ENCODE measurements at places on chromosomes 4 and X.

- no peak for DNase-seq
Observed at GRCh38 chrX:118825227-118825626, 1.6 kb downstream of the ZCCHC12 start.

GRCh38 chr4:95572304-95572991 lies 23.7 kb upstream of the UNC5C start:
- DNase-seq: no peak

DNA sequence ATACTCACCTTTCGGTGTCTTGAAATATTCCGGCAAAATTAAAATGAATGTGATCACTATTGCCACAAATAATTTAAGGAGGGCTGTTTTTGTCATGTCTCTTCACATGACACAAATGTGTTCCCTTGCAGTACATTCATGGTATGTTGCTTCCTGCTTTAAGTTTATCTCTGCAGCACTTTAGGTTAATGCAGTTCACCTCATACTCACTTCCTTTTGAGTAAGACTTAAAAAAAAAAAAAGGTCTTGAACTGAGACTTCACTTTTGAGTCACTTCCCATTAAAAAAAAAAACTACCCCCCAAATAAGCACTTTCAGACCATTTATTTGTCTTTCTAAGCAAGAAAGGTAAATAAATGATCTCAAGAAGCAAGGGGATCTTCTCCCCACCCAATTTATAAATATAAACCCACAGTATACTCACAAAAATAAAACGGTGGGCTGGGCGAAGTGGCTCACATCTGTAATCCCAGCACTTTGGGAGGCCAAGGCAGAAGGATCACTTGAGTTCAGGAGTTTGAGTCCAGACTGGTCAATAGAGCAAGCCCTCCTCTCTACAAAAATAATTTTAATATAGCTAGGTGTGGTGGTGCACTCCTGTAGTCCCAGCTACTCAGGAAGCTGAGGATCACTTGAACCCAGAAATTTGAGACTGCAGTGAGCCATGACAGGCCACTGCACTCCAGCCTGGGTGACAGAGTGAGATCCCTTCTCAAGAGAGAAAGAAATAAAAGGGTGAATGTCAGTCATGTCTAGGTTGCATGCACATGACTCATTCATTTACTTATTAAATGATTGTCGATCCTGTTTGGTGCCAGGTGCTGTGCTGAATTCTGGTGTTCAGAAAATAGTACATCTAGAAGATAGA lies at the start of gene TMEM156:
Gene TMEM156 (minus strand): TSS at position 192 of the 868 bp plus-strand sequence. CDS start 96 bp downstream, at position 96.
- no peak for DNase-seq

GRCh38 chr4:64538219-64538618 lies 129.0 kb upstream of the TECRL start:
- DNase-seq: no peak

- DNase-seq: no peak
Observed at GRCh38 chr4:54281054-54281766, 52.1 kb downstream of the PDGFRA start.

DNA sequence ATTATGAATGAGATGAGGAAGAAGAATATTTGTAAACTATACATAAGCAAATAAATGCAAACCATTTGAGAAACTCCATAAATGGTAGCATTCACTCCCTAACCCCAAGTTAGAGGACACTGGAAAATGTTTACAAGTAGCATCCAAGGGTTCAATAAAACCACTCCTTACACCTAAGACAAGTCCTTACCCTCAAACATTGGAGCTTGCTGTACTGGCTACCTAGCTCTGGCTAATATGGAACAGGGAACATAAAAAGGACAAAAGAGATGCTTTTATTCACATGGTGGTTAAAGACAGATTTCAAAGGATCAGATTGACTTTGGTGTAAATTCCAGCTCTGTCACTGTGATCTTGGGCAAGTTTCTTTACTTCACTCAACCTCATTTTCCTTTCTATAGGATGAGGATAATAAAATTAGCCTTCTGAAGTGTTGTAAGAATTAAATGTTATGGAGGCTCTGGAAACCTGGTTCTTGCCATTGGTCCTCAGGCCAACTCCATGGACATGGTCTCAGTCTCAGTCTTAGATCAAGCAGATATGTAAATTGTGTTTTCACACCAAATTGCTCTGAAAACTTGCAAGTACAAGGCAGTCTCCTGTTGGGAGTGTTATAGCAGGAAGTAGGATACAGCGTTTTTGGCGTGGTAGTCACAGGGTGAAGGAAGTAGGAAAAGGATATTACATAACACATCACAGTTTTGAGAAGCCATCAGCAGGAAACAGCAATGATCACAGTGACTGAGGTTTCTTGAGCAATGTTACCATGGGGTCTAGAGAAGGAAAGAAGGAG lies 3.3 kb downstream of the CXCL1 start:
- DNase-seq: no peak

DNA sequence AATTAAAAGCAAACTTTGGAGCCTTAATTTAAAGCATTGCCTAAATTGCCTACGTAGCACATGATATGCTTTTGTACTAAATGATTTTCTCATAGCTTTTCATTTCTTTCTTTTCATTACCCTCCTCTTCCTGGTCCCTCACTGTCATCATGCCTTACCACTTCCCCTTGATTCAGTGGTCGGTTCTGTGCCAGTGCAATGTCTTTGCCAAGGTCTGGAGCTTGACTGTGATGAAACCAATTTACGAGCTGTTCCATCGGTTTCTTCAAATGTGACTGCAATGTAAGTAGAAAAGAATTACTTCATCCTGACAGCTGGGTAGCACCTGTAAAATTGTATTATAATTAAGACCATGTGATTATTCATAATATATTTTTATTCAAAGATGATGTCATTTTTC lies 72.5 kb downstream of the C4orf46 start:
- no peak for DNase-seq

GRCh38 chr4:2417226-2417764 lies 1.1 kb downstream of the ZFYVE28 start:
- DNase-seq: no peak

- no peak for DNase-seq
Observed at GRCh38 chr4:88940506-88940905, 116.5 kb downstream of the FAM13A start.

DNA sequence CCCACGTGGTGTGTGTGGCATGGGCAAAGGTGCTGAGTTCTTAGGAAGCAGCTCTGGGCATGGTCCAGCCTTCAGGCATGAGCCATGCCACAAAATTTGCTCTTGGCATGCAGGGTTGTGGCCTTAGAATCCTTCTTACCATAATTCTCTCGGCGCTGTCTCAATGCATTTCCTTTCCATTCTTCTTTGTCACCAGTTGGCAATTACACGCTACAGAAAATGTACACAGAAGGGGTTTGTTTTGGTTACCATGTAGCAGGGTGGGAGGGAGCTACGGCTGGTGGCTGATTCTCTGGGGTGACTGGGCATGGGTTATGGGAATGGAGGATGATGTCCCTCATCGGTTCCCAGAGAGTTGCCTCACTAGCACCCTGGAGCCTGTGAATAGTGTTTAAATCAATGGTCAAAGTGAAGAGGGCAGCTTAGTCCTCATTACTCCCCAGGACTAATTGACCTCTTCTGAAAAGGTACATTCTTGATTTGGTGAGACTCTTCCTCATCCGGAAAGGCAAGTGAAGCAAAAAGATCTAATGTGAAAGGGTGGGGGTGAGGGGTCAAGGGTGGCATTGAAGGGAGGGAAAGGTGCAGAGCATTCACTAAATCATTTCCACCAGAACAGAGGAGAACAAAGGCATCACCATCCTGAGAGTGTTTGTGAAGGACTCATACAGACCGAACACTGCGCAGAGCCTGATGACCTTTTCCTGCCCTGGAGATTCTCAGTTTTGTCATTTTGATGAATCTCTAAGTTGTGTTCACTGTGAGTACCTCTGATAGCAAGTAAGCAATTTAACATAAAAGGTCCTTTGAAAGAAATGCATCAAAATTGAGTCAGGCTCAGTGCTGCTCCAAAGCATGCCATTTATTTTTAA lies 199.8 kb upstream of the SFRP2 start:
- DNase-seq: no peak

DNA sequence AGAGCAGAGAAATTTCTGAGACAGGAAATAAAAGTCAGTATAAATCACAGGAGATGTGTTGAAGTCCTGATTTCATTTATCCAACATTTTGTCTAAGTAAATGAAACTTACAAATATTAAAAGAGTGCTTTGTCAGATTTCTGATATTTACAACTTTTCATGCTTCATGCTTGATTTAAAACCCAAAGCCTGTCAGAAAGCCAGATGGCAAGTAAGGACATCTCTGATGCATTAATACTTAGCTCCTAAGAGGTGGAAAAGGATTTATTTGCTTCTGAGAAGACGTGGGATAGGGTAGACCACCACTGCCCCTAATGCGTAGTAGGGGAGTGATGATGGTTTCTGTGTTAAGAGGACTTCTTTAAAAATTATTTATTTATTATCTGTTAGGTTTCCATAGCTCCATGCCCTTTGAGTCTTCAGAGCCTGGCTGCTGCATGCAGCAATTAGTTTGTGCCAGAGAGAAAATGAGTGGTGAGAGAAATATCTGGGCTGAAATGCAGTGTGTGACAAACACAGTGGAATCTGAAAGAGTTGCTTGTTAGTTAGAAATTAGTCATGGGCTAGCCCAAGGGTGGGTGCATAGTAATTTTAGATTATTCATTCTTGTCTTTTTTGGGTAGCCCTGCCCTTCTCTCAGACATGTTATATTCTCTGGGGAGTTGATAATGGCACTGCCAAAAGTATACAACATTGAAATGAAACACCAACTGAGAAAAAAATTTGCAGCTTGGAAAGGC lies 333.8 kb downstream of the C4orf33 start:
- DNase-seq: no peak

- DNase-seq: no peak
Observed at GRCh38 chr4:31086756-31087330, 366.7 kb downstream of the PCDH7 start.

DNA sequence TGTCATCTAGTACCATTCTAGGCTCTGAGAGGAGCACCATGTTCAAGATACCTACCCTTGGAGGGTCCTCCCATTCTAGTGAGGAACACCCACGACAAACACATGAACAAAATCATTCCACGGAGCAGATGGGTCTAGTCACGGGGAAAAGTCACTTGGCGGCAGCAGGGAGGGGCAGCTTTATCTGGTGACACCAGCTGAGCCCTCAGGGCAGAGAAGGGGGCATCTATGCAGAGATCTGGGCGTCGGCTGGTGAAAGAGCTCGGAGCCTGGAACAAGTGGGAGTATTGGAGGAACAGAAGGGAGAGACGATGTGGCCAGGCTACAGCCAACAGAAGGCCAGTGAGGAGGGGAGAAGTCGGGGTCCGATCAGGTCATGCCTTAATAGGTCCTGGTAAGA lies 11.9 kb upstream of the PDHA1 start:
- DNase-seq: no peak

- DNase-seq: no peak
Observed at GRCh38 chrX:42746606-42747005, 31.4 kb downstream of the PPP1R2C start.

DNA sequence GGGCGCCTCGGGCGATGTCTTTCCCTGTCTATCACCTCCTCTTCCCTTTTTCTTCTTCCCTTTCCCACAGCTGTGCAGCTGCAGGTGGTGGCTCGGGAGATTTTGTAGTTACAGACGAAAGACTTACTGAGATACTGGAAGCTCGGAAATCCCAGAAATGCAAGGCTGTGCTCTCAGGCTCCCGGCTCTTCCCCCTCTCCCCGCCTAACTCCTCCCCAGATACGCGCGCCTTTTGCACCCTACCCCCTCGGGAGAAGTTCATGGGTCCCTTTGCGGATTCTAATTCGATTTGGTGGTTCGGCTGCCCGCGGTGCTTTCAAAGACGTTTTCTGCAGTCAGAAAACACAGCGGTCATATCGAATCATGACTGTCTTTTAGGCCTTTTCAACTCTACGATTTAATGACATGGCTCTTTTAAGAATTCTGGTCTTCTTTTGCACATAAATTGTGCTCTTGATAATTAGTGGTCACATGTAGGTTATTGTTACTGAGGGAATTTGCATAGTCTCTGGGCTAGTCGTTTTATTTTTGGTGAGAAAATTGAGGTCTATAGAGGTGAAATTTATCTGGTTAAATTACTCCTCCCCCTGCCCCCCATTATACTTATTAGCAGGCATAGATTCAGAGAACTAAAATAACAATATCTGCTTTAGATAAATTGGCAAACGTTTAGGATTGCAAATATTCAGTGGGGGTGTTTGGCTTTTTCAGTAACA lies 1.6 kb downstream of the SEPTIN11 start:
- DNase-seq: no peak

- no peak for DNase-seq
Observed at GRCh38 chr4:184384056-184384809, 90.1 kb downstream of the IRF2 start.

GRCh38 chrX:17581641-17582040 lies 155.7 kb upstream of the SCML1 start:
- no peak for DNase-seq

GRCh38 chr4:82469791-82470345 lies 39.5 kb downstream of the ENOPH1 start:
- DNase-seq: no peak

DNA sequence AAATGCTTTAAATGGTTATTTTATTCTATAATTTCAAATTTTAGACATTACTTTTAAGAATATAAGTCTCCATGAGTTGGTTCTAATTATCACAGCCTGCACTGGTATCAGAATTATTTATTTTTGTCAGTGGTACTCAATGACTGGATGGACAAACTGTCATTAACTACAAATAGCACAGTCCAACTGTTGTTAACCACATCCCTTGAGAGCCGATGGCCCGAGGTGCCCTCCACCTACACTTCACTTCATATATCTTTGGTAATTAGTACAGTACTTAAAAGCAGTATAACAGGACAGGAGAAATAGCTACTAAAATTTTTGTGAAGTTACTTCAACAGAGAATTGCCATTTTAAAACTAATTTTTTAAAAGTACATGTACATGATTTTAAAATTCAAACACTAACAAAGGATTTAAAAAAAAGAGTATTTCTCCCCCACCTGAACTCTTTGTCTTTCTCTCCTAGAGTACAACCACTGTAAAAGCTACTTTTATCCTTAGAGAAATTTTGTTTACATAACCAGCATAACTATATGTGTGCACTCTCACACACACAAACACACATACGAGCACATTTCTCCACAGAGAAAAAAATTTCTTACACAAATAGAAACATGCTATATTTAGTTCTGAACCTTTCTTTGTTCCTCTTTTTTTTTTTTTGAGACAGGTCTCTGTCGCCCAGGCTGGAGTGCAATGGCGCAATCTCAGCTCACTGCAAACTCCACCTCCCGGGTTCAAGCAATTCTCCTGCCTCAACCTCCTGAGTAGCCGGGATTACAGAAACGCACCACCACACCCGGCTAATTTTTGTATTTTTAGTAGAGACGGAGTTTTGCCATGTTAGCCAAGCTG lies 6.5 kb downstream of the TIFA start:
- DNase-seq: no peak

- DNase-seq: no peak
Observed at GRCh38 chr4:128596115-128596514, 213.4 kb upstream of the JADE1 start.

All from stimulated activated CD8-positive, alpha-beta memory T cell treated with anti-CD3 and anti-CD28 coated beads, Interleukin-4, amount 100 ng/mL, for 4 hours (primary cell).